ENCODE measurements at places on chromosomes 3 and 15.

DNA sequence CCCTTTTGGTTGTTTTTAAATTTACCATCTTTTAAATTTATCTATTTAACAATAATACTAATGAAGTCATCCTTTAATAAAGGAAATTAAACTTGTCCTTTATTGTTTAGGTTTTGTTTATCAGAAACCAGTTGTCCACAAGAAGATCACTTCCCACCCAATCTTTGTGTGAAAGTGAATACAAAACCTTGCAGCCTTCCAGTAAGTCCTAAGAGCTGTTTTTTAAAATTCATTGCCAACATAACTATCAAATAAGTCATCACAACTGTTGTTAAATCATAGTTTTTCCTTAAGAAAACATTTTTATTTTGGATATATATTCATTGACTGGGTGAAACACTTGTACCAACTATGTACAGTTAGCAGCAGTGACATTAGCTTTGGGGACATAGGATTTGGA lies 59.4 kb downstream of the CALML4 start:
- no peak for DNase-seq

DNA sequence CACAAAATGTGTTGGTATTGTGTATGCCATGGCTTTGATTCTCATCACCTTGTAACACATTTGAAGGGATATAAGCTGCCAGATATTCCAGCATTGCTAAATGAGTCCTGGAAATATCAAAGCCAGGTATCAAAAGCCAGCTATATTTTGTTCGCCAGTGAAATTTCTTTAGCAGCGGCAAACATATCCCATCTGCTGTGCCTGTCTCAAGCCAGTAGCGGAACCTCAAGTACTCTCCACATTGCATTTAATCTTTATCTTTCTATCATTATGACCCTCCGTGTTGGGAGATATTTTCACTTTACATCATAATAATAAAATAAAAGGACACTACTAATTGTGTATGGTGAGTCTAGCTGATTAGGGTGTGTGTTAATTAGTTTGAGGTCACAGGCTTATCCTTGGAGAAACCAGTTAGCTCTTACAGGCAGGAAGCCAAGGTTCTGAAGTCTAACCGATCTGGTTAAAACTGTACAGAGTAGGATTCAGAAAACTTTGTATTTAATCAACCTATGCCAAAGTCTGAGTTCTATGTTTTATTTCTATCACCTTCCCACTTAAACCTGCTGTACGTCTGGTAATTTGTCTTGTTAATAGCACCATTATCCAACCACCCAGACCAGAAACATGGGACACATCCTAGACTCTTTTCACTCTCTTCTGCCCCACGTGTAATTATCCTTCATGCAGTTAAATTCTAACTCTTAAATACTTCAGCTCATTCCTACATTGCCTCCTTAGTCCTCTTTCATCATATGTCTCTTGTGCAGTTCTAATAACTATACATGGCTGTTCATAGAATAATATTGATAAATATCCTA lies 14.5 kb downstream of the TIPARP start:
- no peak for DNase-seq

DNA sequence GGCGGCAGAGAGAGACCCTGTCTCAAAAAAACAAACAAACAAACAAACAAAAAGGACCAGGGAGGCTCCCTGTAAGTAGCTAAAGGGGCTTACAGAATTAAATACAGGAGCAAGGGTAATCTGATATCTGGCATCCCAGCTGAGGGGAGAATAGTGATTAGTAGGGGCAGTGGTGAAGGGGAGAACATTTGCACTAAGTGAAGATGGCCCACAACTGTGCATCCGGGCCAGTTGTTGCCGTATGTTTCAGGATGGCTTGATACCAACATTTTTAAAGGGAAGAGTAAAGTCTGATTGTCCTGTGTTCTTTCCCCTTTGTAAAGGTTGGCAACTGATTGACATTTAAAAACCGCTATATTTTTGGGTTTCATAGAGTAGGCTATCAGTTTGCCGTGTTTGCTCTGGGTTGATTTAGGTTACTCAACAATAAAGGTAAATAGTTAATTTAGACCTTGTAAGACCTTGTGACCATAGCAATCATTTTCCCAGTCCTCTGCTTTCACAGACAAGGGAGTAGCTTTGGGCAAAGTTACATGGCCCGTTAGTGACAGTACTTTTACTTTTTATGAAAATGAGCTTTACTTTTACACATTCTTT lies 167.8 kb downstream of the PTPRG start:
- no peak for DNase-seq

GRCh38 chr3:179133575-179133974 lies 14.6 kb upstream of the PIK3CA start:
- no peak for DNase-seq

GRCh38 chr3:120475722-120476377 lies 25.1 kb upstream of the FSTL1 start:
- DNase-seq, result no peak

DNA sequence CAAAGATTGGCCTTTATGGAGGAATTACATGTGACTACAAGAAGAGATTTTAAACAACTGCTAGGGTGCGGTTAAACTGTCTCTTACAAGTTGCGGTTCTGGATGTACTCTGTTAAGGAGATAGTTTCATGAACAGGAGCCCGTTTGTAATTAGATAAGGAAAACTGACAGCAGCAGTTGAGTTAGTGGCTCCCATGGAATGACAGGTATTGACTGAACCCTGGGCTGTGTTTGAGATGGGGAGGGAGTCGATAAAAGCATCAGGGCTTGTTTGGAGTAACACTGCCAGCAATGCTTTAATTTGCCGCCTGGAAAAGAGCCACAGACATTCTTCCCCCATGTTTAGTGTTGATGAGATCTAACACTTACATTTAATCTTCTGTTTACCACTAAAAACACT lies 139.9 kb downstream of the ROBO2 start:
- DNase-seq, result no peak

GRCh38 chr15:46856839-46857502 lies 860.3 kb upstream of the SEMA6D start:
- DNase-seq, result no peak

- no peak for DNase-seq
Observed at GRCh38 chr3:56684029-56684428, 964 bp upstream of the TASOR start.

DNA sequence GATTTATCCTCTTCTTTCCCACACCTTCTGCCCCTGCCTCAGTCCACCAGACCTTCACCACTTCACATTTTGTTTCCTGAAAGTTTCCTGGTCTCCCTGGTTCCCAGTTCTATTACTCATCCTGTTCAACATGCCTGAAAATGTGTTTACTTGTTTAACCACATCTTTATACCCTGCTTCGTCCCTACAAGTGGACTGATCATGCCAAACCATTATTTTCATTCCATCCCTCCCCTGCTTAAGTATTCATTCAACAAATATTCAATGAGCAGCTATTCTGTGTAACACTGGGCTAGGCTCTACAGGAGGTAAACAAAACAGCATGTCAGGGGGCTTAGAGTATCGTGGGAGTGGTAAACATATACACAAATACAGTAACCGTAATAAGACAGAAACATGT lies 5.5 kb downstream of the MYO5A start:
- no peak for DNase-seq

GRCh38 chr15:33586786-33587697 lies 276.3 kb downstream of the RYR3 start:
- DNase-seq, result no peak

Data from activated T-cell treated with anti-CD3 and anti-CD28 coated beads for 24 hours (primary cell).